ENCODE measurements at places on chromosomes 4 and X. TPM values are rescaled to one million over a fixed set of nuclear protein-coding genes. Genes with fewer than 3 reads are reported as not detected.

- DNase-seq, result peak; percentile 95
These were observed 11.2 kb upstream of the PDGFRA start for GRCh38 chr4:54217642-54218495.

DNA sequence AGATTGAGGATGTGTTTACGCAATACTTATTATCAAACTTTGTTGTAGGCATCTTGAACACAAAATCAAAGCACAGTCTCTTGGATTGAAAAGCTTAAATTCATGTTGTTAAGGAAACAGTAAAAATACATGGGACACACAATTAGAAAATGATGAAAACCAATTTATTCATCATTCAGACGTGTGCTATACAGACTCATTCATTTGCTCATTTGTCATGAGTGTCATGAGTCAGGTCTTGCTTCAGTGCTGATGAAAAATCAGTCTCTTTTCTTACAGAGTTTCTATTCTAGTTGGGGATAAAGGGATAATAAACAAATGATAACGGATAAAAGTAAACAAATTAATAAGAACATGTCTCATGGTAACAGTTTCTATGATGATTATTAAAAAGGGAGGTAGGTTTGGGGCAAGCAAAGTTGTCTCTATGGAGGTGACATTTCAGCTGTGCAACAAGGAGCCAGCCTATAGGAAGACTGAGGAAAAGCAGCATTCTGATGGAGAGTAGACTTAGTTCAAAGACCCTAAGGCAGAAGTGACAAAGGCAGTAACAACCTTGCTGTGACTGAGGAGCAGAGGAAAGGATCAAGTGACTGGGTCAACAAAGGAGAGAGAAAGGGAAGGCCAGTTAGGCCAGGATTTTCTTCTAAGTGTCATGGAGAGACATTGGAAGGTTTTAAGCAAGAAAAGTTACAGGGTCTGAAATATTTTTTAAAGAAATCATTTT, 224.0 kb upstream of the HHIP start:
- DNase-seq, result no peak

GRCh38 chrX:11786862-11787261, 28.8 kb downstream of the MSL3 start:
- DNase-seq, result no peak

DNA sequence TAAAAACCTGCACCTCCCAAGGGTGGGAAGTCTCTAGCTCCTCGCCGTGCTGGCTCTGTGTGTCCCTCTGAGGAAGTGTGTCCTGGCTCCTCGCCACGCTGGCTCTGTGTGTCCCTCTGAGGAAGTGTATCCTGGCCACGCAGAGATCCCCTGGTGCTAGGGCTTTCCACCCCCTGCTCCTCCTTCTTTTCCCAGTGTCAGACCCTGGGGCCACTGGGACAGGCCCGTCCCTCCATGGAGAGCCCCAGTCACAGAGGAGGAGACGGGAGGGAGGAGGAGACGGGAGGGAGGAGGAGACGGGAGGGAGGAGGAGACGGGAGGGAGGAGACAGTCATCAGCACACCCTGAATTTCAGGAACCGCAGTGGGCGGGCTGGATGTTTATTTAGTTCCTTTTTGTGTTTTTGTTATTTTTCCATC, 53.8 kb upstream of the HGFAC start:
- peak; percentile 72 for DNase-seq

USP46 gene
- polyA plus RNA-seq, result 30.7 TPM

DNA sequence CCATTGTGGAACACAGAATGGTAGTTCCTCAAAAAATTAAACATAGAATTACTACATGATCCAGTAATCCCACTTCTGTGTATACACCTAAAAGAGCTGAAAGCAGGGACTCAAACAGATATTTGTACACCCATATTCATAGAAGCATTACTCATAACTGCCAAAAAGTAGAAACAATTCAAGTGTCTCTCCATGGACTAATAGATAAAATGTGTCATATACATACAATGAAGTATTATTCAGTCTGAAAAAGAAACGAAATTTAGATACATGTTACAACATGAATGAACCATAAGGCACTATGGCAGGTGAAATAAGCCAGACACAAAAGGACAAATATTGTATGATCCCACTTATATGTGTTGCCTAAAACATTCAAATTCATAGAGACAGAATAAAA, 145.1 kb downstream of the ANTXR2 start:
- no peak for DNase-seq

All from hindlimb muscle (tissue), 1 donor.